ENCODE measurements at places on chromosomes 16 and 17.

DNA sequence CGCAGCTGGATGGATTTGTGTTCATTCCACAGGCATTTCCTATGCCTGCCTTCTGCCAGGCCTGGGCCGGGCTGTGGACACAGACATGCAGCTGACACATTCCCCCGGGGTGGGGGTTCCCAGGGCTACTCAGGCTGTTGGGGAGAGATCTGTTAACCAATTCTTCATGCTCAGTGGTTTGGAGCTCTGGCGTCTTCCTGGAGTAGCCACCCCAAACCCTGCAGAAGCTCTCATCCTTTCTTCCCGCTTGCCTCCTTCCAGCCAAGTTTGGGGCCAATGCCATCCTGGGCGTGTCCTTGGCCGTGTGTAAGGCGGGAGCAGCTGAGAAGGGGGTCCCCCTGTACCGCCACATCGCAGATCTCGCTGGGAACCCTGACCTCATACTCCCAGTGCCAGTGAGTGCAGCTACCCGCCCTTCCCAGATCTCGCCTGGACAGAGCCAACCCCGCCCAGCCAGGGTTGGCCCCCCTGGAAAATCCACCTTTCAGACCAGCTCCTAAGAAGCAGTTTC lies 2.6 kb downstream of the ENO3 start:
- no peak for DNase-seq

DNA sequence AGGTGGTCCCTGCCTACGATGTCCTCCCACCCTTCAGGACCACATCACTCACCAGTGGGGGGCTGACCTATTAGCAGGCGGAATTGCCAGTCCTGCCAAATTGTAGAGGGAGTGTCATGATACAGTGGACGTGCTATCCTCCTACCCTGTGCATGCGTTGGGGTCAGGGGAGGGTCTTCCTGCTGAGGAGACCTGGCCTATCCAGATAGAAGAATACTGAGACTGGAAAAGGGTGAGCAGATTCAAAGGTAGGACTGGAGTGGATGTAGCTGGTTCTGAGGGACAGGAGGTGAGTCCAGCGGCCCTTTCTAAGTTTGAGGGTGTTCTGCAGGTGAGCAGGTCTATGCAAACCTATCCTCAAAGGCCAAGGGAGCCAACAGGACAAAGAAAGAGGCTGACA lies 8.0 kb downstream of the PRSS41 start:
- DNase-seq = no peak

DNA sequence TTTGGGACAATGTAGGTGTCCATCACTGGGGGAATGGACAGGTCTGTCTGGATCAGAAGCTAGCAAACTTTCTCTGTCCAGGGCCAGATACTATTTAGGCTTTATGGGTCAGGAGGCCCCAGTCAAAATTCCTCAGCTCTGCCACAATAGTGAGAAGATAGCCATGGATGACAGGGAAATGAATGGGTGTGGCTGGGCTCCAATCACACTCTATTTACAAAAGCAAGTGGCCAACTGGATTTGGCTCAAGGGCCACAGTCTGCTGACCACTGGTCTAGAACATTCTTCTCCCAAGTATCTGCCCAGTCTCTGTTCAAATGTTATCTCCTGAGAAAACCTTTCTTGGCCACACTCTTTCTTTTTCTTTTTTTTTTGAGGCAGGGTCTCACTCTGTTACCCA lies 339.9 kb downstream of the SOX9 start:
- no peak for DNase-seq

GRCh38 chr16:85202051-85202601 lies 89.9 kb upstream of the CIBAR2 start:
- DNase-seq = no peak

DNA sequence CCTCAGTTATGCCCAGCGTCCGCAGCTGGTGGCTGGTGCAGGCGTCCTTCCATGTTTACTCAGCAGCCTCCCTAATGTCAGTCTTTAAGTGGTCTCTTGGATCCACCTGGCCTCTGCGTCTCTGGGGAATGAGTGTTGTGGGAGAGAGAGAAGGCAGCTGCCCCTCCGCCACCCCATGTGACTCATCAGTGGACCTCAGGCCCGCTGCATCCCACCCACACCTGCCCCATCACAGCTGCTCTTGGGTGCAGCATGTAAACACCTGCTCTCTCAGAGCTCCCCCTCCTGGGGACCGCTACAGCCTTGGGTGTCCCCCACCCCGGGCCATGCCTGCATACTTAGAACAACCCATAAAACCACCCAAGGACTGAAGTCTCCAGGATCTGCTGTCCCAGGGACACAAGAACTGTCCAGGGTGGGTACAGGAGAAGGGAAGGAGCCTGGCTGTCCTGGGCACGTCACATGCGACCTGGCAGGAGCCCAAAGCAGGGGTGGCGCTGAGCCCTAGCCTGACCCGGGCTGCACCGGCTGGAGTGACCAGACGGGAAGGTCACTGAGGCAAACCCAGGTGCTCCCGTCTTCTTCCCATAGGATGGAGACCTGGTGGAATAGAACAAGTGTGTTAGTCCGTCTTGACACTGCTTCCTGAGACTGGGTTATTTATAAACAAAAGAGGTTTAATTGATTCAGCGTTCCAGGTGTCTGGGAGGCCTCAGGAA lies 4.2 kb downstream of the C16orf90 start:
- DNase-seq = no peak

All from activated effector memory CD4-positive, alpha-beta T cell treated with Interleukin-2 at 50 U/mL for 16 hours (primary cell).